Posterior vena cava (tissue), 2 donors: ENCODE measurements at places on chromosomes 13 and 19.

DNA sequence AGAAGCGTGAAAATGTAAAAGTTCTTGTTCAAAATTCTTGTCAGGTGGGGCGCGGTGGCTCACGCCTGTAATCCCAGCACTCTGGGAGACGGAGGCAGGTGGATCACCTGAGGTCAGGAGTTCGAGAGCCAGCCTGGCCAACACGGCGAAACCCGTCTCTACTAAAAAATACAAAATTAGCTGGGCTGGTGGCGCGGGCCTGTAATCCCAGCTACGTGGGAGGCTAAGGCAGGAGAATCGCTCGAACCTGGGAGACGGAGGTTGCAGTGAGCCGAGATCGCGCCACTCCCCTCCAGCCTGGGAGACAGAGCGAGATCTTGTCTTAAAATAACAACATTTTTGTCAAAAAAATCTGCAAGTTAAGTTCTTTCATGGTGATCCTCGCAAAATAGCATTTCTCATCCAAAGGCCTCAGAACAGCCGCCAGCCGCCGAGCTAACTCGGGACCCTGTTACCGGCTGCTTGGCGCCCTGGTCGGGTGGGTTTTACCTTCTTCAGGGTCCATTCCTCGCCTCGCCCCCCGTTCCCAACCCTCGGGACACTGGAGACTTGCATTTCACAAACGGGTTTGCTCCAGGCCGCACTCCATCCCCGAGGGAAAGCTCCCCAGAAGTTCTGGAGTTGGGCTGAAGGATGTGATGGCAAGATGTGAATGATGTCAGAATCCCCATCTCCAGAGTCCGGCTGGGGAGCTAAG, 1.6 kb downstream of the LATS2 start:
- DNase-seq: no peak

DNA sequence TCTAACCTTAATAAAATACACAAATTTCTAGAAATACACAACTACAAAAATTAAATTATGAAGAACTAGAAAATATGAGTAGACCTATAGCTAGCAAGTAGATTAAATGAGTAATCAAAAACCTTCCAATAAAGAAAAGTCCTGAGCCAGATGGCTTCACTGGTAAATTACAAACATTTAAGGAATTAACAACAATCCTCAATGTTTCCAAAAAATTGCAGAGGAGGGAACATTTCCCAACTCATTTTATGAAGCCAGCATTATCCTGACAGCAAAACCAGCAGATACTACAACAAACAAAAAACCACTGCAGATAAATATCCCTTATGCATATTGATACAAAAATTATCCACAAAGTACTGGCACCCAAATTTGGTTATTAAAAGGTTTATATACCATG, 230.9 kb downstream of the COG6 start:
- DNase-seq: no peak

DNA sequence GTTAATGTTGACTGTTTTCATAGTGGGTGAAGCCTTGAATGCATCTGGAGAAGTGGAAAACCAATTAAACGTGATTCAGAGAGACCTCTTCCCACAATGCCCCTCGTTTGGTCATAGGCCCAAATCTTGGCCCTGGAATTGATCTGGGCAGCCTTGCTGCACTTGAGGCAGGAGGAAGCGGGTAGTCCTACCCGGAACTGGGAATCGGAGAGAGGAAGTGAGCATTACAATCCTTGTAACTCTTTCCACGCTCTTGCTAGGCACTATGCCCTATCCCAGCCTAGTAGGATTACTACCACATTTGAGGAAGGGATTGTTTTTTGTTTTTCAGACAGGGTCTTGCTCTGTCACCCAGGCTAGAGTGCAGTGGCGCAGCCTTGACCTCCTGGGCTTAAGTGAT, 3.6 kb downstream of the KCNK6 start:
- no peak for DNase-seq

DNA sequence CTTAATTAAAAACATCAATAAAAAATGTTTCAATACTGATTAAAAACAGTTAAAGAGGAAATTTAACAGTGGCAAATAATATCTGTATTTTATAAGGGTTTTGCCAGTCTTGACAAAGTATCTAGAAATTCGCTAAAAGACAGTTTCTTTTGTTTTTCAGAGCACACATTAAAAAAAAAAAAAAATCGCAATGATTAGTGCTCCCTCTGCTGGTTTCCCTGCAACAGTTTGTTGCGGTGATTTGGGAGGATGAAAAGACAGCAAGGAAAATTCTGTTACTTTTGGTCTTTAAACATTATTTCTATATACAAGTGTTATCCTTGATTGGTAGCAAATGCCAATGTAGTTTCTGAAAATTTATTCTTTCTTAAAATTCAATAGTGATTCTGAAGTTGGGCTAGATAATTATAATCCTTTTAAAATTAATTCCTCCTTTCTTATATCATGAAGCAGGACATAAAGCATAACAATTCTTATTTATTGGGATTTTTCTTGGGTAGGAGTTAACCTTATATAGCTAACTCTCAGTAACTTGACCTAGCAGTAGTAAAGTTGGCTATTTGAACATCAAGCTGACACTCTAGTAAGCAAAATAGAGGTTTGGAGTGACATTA, 23.1 kb upstream of the SPRY2 start:
- DNase-seq: no peak

GRCh38 chr13:95588721-95589120, 36.2 kb downstream of the CLDN10 start:
- DNase-seq: no peak

DNA sequence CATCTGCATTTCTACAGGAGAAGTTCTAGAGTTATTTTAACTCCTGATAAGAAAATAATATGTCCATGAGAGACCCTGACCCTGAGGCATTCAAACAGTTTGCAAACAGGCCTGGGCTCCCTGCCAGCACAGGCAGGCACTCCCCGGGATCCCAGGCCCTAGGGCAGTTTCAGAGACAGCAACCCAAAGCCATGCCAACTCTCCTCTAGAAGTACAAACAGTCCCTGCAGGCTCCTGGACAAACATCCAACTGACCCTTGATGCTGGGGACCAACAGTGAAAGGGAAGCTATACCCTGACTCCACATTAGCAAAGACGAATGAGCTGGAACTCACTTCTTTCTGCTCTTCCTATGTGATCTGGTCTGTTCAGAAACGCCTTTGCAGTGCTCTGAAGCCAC, 44.8 kb downstream of the CCDC70 start:
- peak; percentile 22 for DNase-seq

DNA sequence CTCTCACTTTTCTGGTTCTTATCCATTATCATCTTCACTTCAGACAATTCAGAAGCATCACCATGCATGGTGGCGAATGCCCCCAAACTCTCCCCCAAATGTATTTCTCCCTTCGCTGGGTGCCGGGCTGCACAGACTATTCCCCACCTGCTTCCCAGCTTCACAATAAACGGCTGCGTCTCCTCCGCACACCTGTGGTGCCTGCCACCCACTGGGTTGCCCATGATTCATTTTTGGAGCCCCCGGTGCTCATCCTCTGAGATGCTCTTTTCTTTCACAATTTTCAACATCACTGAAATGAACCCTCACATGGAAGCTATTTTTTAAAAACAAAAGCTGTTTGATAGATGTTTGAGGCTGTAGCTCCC, 2.8 kb upstream of the F10 start:
- DNase-seq: peak; percentile 63

DNA sequence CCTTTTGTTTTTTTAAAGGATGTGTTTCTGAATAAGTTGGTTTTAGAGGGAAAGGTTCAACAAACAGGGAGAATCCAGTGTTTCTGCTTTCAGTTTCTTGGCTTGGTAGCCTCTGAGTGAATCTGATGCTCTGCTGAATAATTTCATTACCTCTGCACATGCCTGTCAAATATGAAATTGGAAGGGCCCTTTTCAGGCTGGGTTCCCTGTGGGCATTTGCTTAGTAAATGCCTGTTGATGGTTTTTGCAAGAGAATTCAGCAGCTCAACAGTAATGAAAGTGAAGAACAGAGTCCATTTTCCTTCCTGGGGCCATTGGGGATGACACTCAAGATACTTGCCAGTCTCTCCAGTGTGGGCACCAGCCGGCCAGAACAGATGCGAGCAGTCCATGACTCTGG, 74.3 kb downstream of the GPR12 start:
- no peak for DNase-seq

DNA sequence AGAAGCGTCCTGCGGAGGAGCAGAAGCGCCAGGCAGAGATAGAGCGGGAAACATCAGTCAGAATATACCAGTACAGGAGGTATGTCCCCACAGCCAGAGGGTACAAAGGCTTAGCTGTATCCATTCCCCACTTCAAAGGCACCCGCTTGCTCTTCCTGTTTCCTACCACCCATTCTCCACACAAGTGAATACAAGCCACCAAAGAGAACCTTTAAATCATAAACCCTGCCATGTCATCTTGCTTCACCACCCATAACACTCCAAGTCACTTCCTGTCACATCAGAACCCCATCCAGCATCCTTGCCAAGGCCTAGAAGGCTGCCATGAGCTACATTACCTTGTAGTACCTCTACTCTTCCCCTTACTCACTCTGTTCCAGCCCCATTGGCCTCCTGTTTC, 205.8 kb downstream of the LMO7 start:
- DNase-seq: no peak

GRCh38 chr19:29170554-29170953, 42.4 kb downstream of the UQCRFS1 start:
- no peak for DNase-seq

GRCh38 chr19:42246922-42247639, 4.7 kb upstream of the GSK3A start:
- DNase-seq: no peak

DNA sequence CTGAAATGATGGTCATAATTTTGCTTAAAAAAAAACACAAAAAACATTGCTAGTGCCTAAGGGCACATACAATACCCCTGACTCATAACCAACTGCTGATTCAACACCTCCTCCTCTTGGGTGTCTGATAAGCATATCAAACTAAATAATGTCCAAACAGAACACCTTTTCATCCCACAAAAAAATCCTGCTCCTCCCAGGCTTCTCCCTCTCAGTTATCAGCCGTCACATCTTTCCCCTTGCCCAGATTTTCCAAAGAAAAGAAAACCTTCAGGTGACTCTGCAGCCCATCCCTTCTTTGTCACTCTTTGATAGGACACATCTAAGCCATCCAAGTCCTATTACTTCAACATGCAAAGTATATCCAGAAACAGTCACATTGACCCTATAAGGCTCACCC, 46.9 kb downstream of the ABCC4 start:
- no peak for DNase-seq

DNA sequence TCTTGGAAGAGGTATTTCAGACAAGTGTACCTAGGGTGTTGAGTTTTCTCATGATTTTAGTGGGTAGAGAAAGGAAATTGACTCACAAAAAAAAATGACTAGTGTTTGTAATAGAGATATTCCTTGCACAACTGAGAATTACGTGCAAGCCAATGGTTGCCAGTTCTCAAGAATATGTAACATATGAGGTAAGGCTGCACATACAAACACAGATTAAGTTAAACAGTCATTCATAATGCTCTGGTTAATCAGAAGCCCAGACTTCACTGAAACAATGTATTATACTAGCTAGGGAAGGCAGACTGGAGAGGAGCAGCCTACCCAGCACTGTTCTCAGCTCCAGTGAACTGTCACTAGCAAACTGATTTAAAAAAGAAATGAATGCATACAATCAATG, 418.3 kb downstream of the DIAPH3 start:
- DNase-seq: no peak

DNA sequence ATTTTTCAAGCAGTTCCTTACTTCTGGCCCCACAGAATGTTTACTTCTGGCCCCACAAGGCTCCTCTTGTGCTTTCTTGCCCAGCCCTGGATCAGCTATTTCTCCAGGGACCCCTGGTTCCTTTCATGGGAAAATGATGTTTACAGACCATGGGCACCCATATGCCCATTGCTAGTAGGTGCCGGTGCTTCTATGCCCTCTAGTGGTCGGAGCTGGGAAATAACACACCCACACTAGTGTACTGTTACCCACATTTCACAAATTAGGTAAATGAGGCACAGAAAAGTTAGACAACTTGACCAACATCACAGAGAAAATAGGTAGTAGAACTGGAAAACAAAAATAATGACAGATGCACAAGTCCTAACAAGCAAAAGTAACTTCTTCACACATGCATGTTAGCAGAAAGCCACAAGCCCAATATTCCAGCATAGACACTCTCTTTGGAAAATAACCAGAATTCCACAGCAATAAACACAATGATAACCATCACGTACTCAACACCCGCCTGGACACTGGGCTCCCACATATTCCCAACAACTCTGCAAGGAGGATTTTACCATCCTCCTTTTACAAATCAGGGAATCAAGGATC, 1.3 kb upstream of the CEACAM6 start:
- DNase-seq: no peak

DNA sequence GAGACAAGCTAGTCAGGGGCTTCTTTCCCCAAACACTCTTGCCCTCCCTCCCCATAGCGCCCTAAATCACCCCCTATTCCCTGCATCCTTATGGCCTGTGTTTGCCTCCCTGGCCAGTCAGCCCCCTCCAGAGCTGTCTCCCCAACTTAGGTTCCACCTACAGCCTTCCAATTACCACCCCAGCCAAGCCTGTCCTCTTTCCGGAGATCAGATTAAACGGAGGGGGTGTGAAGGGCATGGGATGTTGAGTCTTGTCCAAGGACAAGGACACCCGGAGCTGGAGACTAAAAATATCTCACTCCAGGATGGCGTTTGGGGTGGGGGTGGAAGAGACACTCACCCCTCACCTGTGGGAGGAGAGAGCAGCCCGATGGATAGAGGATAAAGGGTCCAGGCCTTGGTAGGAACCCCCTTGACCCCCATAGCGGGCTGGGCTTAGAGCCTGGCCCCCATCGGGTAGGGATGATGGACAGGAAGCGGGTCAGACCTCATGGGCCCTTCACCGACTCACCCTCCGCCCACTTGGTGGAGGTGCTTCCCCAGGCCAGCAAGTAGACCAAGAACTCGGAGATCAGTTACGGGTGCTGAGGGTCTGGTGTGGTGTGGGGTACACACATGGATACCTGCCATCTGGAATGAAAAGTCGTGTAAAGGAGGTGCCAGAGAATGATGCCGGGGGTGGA, 6.0 kb downstream of the ZNF865 start:
- no peak for DNase-seq

DNA sequence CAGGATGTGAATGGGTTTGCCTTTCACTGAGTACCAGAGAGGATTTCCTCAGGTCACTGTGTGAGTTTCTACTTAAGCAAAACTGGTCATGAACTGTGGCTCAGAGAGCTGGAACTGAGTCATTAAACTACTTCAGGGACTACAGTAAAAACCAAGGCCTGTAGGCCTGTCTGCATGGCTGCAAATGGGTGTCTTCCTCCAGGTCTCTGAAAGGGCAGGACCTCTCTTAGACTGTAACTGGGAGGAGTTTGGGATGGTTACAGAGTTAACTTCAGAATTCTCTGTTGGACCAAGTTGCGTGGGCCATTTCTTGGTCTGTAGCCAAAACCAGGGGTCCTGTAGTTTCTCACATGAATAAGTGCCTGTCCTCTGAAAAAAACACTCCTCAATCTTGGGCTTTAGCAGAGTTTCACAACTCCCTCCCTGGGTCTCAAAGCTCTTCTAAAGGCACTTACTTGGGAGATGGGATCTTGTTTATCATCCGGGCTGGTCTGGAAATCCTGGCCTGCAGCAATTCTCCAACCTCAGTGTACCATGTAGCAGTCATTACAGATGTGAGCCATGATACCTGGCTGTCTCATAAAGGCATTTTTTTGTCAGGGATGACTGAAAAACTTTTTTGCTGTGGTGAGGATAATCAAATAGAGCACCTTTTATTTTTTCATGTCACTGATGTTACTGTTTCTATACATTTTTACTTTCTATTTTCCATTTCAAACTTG, 19.7 kb downstream of the ZNF714 start:
- DNase-seq: no peak

- DNase-seq: no peak
Observed at GRCh38 chr13:34452831-34453230, 489.2 kb upstream of the NBEA start.
